Activated T-cell treated with anti-CD3 and anti-CD28 coated beads for 4 hours (primary cell): ENCODE measurements at places on chromosomes 7 and 10.

- no peak for DNase-seq
These were observed 134.7 kb upstream of the AGR3 start for GRCh38 chr7:17016402-17017010.

GRCh38 chr7:104700336-104700735 lies 313.7 kb upstream of the KMT2E start:
- DNase-seq, result no peak

DNA sequence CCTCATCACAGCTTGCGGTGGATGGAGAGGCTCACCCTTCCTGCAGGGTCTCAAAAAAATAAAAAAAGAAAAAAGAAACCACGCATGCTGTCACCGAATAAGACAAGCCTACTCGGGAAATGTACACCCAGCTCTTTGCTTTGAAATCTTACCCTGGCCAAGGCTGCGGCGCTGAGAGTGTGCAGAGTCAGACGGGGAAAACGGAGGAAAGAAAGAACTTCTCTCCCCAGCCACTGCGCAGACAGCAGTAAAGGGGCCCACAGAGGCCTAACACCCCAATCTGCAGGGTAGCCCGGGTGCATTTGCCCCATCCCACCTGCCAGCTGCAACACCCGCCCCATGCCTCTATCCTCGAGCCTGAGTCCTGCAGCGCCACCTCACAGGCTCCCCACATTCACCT lies 14.8 kb downstream of the SLIT1 start:
- DNase-seq, result no peak

- DNase-seq, result no peak
These were observed 6.6 kb upstream of the ITIH2 start for GRCh38 chr10:7696545-7696944.

DNA sequence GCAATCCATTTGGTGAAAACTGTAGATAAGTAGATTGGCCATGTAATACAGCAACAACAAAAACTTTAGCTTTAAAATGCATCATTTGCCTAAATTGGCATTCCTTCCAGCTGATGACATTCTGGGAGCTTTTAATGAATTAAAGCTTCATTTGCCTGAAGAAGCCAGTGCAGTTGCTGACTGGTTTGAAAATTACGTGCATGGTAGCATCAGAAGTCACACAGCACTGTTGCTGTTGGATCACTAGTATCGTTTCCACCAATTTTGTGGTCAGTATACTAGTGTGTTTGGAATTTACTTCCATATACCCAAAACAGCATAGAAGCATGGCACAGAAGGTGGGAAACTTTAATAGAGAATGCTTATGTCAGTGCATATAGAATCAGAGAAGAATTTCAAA lies 194.9 kb downstream of the ETV1 start:
- DNase-seq, result no peak

- DNase-seq, result no peak
These were observed 135.7 kb downstream of the MAGI2 start for GRCh38 chr7:79317728-79318127.

- no peak for DNase-seq
These were observed 3.0 kb downstream of the DDIT4 start for GRCh38 chr10:72276421-72277339.

- DNase-seq, result no peak
These were observed 10.1 kb upstream of the GATA3 start for GRCh38 chr10:8044331-8044907.

- DNase-seq, result no peak
These were observed 24.0 kb downstream of the GSTO2 start for GRCh38 chr10:104293011-104293410.

GRCh38 chr7:2629746-2630681 lies 1.8 kb upstream of the TTYH3 start:
- DNase-seq, result no peak

- DNase-seq, result no peak
These were observed 179.8 kb upstream of the ASAH2 start for GRCh38 chr10:50431133-50431532.

- no peak for DNase-seq
These were observed 8.2 kb downstream of the DNA2 start for GRCh38 chr10:68463365-68464093.

DNA sequence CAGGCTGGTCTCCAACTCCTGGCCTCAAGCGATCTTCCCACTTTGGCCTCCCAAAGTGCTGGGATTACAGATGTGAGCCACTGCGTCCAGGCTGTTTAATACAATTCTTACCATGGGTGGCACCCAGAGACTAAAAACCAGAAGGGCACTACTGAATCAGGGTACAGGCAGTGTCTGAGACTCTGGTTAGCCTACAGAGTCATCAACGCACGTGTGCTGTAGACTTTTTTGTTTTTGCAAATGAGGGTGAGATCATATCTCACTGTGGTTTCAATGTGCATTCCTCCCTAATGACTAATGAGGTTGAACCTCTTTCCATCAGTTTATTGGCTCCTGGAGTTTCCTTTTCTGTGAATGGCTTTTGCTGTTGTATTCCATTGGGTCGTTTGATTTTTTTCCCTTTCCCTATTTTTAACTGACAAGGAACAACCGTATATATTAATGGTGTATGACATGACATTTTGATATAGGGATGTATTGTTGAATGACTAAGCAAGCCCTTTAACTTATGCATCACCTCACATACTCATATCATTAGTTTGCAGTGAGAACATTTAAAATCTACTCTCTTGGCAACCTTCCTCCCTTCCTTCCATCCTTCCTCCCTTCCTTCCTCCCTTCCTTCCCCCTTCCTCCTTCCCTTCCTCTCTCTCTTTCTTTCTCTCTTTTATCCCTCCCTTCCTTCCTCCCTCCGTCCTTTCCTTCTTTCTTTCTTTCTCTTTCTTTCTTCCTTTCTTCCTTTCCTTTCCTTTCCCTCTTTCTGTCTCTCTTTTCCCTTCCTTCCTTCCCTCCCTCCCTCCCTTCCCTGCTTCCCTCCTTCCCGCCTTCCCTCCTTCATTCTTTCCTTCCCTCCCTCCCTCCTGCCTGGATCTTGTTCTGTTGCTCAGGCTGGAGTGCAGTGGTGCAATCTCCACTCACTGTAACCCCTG lies 9.3 kb upstream of the TMEM270 start:
- DNase-seq, result no peak

- DNase-seq, result no peak
These were observed 488.8 kb upstream of the ZMIZ1 start for GRCh38 chr10:78579995-78580394.

DNA sequence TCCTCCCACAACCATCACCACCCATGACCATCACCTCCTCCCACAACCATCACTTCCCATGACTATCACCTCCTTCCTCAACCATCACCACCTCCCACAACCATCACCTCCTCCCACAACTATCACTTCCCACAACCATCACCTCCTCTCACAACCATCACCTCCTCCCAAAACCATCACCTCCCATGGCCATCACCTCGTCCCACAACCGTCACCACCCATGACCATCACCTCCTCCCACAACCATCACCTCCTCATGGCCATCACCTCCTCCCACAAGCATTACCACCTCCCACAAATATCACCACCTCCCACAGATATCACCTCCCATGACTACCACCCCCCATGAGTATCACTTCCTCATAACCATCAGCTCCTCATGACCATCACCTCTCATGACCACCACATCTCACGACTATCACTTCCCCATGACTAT lies 52.2 kb downstream of the PDGFA start:
- no peak for DNase-seq

DNA sequence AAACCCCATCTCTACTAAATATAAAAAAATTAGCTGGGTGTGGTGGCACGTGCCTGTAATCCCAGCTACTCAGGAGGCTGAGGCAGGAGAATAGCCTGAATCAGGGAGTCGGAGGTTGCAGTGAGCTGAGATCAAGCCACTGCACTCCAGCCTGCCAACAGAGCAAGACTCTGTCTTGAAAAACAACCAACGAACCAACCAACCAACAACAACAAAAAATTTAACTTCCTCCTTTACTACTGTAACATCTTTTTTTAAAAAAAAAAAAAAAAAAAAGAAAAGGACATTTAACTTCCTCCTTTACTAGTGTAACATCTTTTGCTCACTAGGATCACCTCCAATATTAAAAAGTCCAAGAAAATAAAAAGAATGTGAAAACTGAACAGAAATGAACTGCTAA lies 92.3 kb upstream of the TMEM168 start:
- DNase-seq, result no peak

- no peak for DNase-seq
These were observed 973.7 kb downstream of the GATA3 start for GRCh38 chr10:9028231-9028630.

GRCh38 chr7:40551685-40552576 lies 417.1 kb downstream of the SUGCT start:
- DNase-seq, result no peak

DNA sequence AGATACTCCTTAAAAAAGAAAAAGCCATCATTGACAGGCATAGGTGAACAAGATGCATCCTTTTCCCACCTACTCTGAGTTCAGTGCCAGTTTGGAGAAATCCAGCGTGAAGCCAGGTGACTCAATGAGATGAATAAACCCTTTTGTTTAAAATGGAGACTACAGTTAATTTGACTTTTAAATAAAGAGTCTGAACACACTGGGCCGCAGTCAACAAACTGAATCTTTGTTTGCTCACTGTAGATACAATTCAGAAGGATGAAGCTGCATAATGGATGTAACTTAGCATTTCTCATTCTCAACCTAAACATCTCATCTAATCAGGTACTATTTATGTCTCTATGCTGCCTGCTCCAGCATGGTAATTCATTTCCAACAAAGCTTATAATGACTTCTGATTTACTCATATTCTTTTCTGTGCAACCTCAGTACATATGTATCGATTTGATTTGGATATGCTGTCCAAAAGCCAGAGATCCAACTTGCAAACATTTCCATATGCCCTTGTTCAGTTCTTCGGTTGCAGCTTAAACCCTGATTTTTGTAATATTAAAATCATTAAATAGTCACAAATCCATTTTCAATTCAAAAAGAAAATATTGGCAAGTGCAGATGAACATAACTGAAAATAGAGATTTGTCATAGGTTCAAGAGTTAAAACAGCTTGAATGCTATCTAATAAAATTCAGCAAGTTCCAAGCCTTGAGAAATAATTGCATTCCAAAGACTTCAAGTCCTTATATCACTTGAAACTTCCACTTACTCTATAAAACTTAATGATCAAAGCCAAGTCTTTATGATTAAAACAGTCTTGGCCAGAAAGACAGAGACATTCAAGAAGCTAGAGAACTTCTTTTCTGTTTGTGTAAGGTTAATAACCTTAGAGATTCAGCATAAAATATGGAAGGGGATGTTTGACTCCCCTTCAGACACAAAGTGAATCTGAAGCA lies 67.8 kb downstream of the CPVL start:
- DNase-seq, result no peak

GRCh38 chr10:129908406-129908805 lies 55.7 kb downstream of the EBF3 start:
- DNase-seq, result no peak

GRCh38 chr7:46720761-46721160 lies 799.7 kb upstream of the IGFBP3 start:
- no peak for DNase-seq

DNA sequence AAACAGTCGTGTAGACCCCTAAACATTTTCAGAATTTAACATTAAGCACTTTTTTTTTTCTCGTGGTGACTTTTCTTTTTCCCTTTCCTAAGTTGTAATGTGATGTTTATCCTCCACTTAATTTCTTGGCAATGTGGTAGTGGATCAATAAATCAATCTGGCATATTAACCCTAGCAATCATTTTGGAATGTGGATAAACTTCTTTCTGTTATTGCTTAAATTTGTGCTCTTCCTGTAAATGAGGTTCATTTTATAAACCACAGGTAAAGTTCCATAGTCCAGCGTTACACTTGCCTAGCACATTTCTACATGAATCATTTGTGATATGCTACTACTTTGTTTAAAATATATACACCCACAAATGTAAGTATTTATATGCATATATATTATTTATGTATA lies 247.4 kb upstream of the ETV1 start:
- DNase-seq, result no peak

DNA sequence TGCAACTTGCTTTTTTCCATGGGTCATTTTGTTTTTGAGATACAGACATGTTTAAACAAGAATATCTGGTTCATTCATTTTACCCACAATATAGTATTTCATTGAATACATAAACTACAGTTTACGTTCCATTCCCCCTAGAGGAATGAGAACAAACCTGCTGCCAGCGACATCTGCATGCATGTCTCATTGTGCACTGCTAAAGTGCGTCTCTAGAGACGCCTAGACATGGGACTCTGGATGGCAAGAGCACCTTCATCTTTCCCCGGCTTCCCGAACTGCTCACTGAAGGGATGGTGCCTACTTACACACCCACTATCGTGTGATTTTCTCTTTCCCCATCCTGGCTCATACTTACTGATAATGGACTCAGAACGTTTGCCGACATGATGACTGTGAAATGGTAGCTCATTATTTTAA lies 1.2 kb upstream of the ZNF777 start:
- DNase-seq, result no peak

GRCh38 chr10:102752934-102753664 lies 9.4 kb downstream of the WBP1L start:
- DNase-seq, result no peak

- DNase-seq, result no peak
These were observed 64.8 kb upstream of the MEOX2 start for GRCh38 chr7:15751191-15751701.

DNA sequence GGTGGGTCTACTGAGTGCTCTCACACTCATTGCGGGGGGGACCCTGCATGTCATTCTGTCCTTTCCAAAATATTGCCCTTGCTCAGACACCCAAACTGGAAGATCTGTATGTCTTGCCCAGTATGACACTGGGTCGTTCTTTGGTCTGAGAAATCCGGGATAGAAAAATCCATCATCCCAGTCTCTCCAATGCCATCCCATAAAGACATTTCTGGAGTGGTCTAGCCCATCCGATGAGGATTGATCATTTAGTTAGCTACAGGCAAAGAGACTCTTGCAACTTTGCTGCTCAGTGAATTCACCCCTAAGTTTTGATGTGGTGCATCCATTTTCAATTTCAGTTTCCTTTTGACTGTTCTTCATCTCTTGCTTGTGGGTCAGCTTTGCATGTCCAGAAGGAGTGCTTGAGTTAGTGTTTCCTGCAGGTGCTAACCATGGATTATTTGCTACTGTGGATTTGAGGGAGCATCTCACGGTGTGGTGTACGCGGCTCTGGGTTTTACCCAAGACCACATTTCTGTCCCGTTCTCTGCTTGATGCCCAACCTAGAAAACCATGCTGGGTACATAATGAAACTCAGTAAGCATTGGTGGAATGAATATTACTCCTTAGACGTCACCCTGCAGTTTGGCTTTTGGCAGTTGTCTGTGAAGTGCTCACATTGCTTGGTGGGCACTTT lies 247.0 kb upstream of the MKI67 start:
- DNase-seq, result no peak

GRCh38 chr7:137160236-137160635 lies 183.3 kb downstream of the PTN start:
- no peak for DNase-seq

- no peak for DNase-seq
These were observed 41.5 kb upstream of the EBLN1 start for GRCh38 chr10:22259280-22259679.

- DNase-seq, result no peak
These were observed 16.8 kb downstream of the HK1 start for GRCh38 chr10:69295027-69295636.

DNA sequence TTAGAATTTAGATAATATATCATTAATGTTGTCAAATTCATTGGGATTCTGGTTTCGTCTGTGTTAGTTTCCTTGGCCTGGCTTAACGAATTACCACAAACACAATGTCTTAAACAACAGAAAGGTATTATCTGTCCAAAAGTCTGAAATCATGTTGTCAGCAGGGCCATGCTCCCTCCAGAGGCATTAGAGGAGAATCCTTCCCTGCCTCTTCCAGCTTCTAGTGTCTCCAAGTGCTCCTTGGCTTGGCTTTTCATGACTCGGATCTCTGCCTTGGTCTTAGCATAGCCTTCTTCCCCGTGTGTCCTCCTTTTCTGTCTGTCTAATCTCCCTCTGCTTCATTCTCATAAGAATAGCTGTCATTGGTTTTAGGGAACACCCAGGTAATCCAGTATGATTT lies 482.5 kb downstream of the SEMA3D start:
- no peak for DNase-seq
